ENCODE measurements at places on chromosomes 5 and 9. TPM values are rescaled to one million over a fixed set of nuclear protein-coding genes. Genes with fewer than 3 reads are reported as not detected.

Gene HMCN2
- total RNA-seq = not detected

Gene TMEM215
- not detected for total RNA-seq

DNA sequence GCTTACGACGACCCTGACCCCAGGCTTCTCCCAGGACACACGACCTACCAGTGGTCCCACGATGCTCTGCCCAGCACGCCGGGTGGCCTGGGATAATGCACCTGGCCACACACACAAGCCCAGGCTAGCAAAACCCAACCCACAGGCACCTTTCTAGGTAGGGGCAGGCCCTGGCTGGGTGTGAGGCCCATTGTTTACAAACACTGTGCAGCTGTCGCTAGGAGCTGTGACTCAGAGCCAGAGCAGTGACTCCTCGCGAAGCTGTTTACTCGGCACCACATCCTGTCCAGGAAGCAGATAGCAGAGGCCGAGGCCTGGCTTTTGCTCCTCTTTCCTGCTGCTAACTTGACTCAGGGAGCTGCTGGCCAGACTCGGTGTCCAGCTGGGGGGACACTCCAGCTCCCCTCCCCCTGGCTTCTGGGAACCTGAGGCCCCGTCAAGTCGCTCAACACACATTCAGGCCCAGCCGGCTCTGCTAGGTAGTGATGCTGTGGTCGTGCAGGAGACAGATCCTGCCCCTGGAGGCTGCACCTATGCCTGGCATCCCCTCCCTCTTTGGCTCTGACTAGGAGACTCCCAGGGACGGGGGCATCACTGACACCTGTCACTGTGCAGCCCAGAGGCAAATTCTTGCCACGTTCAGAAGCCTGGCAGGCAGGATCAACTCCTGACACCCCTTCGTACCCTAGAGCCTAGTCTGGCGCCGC is 12.8 kb upstream of the RALGDS start:
- peak overlapping the region; percentile 92 for H3K27ac ChIP-seq
- no peaks in the 10 kb centered on the region for H3K27me3 ChIP-seq
- DNase-seq = peak; percentile 88
- peaks cover 9% of the 10 kb centered on the region for H3K36me3 ChIP-seq
- H3K4me3 ChIP-seq = peak overlapping the region; percentile 51
- peaks cover 62% of the 10 kb centered on the region for H3K4me1 ChIP-seq

GRCh38 chr9:79616971-79617370 is 45.2 kb downstream of the TLE4 start:
- peaks cover 56% of the 10 kb centered on the region for H3K4me1 ChIP-seq
- H3K27ac ChIP-seq = no peak overlapping the region
- no peak for DNase-seq
- H3K4me3 ChIP-seq = no peak overlapping the region

DNA sequence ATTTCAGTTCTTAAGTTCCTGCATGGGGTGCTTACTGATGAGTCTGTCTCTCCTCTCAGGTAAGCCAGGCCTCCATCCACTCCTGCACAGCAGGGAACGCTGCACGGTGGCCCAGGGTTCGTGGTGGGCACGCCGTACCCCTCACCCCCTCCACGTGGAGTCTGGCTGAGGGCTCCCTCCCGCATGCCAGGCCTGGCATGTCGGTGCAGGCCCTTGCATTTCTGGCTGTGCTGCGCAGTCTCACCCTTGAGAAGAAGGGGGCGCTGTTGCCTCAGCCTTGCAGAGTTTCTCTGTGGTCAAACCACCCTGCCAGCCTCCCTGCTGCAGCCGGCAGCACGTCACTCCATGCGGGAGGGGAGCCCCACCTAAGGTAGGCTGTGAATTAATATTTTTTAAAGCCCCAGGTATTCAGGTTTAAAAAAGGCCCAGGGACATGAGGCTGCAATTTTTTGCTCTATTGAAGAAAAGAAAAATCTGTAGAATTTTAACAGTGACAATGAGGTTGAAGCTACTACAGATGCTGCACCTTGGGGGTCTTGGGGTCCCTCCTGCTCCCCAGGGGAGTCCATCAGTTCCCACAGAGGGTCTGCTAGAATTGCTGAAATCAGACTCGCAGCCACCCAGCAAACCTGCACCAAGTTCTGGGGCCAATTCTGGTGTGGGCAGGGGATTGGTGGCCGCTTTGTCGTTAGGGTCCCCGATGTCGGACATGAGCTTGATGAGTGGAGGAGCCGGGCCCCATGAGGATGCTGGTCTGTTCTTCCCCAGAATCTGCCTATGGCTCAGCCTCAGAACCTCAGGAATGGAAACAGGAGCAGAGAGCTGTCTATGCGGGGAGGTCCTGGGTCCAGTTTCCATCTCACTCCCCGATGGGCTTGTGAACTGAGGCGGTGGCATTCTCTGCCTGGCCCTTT is 52.6 kb downstream of the TENT4A start:
- H3K4me3 ChIP-seq = no peak overlapping the region
- H3K36me3 ChIP-seq = no peaks in the 10 kb centered on the region
- H3K4me1 ChIP-seq = peaks cover 9% of the 10 kb centered on the region
- no peaks in the 10 kb centered on the region for H3K27me3 ChIP-seq

- H3K4me1 ChIP-seq = peaks cover 21% of the 10 kb centered on the region
- no peak overlapping the region for H3K4me3 ChIP-seq
- H3K36me3 ChIP-seq = peaks cover 20% of the 10 kb centered on the region
- no peaks in the 10 kb centered on the region for H3K27me3 ChIP-seq
- no peak for DNase-seq
These were observed 96.6 kb downstream of the MAN2A1 start for GRCh38 chr5:109786206-109786855.

Measured in activated naive CD8-positive, alpha-beta T cell treated with anti-CD3 and anti-CD28 coated beads for 36 hours (primary cell).